GM12865 (cell line): ENCODE measurements at places on chromosomes 2 and 18.
A peak's percentile ranks its signal among the peaks of the same experiment; 100 is the strongest.

DNA sequence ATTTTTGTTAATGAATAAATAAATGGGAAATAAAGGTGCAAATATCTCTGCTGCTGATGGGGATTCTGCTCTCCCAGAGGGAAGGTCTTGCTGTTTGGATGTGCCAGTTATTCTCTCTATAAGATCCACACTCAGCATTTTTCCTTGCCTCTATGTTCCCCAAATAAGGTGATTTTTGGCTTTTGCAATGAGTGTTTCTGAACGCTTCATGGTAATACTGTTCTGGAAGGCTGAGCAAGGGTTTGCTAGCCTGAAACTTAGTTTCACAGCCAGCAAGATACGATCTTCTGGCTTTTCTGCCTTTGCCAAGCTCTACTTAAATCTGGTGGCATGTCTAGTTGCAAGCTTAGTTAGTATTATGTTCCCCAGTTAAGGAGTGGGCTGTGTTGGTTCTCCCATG is 114.6 kb downstream of the LPIN1 start:
- peak; percentile 64 for DNase-seq

DNA sequence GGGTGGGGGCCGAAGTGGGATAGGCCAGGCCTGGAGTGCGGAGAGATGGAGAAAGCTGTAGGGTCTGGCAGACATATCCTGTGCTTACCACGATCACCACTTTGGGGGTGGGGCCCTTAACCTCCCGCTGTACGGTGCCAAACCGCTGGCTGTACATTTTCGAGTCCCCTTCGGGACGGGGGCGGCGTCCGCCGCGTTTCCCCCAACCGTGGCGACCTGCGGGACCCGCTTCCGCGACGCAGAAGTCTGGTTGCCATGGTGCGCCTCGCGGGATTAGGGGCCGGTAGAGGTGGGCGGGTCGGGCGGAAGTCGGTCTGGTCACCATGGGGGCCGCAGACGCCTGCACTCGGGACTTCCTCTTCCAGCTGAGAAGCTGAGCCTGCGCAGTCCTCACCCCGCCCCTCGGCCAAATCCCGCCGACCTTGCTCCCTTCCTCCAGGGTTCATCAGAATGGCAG is at the start of gene CFAP53:
CFAP53 (minus strand) TSS at position 248 of the 457 bp plus-strand sequence; CDS start at position 157, 91 bp downstream.
- peak; percentile 95 for DNase-seq

- DNase-seq = no peak
These were observed 37.4 kb downstream of the EPAS1 start for GRCh38 chr2:46334389-46335271.

DNA sequence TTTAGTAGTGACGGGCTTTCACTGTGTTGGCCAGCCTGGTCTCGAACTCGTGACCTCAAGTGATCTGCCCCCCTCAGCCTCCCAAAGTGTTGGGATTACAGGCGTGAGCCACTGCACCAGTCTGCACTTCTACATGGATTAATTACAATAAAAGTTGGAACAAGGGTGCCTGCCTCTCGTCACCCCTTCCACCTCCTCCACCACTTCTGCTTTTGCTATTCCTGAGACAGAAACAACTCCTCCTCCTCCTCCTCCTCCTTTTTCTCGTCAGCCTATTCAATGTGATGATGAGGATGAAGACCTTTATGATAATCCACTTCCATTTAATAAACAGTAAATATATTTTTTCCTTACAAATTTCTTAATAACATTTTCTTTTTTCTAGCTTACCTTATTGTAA is 35.2 kb downstream of the SRBD1 start:
- no peak for DNase-seq

- DNase-seq = no peak
These were observed 85.0 kb downstream of the INHBB start for GRCh38 chr2:120430957-120431356.

GRCh38 chr2:1169291-1169949 is 218.8 kb downstream of the SNTG2 start:
- no peak for DNase-seq

GRCh38 chr2:142973160-142973821 is 95.8 kb downstream of the KYNU start:
- DNase-seq = no peak

GRCh38 chr2:171318463-171318934 is 115.3 kb downstream of the METTL8 start:
- DNase-seq = peak; percentile 66

- DNase-seq = no peak
These were observed 27.1 kb upstream of the TXNDC2 start for GRCh38 chr18:9858642-9859041.

DNA sequence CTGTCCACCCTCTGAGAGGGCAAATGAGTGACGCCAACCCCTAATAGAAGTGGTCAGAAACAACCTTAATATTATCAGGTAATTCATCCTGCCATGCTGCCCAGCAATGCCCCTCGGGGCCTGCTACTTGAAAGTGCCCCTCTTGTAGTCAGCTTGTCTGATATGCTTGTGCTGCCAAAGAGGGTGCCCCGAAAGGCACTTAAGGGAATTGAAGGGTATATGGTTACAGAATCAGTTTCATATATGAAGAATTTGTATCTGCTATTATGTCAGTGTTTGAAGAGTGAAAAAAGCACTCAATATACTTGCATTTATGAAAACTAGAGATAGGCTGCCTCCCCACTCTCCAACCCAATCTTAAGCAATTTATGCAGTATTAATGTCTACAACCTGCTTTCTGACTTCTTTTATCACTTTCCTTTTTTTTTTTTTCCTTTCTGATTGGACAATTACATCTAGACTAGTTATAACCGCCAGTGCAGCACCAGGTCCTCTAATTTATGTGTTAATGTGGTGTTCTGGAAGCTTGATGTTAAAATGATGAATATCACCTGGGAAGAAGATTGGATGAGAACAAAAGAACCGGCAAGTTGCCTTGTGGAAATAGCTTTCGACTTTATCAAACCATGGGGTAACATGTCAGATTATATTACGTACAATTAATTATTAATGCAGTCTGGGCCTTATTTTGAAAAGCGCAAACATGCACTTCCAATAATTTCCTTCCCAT is 646.9 kb upstream of the ACVR2A start:
- no peak for DNase-seq

- DNase-seq = no peak
These were observed 14.2 kb downstream of the ECEL1 start for GRCh38 chr2:232473467-232473890.

DNA sequence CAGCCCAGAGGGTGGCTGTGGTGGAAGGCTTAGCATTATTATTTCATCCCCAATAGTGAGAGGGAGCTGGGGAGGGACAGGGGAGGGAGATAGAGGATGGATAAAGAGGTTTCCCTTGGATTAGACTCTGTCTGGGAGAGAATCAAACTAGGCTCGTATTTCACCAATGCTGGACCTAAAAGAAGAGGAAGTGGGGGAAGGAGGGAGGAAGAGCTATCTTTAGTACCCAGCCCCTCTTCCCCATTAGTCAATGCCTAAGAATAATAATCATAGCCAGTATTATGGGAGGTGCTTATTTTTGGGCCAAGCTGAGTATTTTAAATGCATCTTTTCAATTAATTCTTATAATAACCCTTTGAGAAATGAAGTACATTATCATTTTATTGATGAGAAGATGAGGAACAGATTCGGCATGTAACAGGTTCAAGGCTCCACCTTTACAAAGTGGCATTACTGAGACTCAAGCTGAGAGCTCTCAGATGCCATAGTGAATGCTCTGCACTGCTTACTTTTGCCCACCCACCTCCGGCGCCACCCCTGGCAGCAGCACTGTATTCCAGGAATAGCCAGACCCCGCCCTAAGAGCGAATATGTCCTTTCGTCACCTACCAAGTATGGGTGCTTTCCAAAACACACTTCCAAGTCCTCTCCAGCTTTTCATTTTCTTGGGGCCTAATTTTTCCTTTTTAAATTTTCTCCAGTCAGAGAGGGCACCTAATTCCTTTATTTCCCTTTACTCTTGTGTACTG is 21.0 kb downstream of the PAX8 start:
- DNase-seq = no peak

GRCh38 chr2:96538487-96539214 is 2.1 kb downstream of the ARID5A start:
- peak; percentile 82 for DNase-seq

- peak; percentile 73 for DNase-seq
These were observed 103.4 kb upstream of the RASGRP3 start for GRCh38 chr2:33372940-33373553.

DNA sequence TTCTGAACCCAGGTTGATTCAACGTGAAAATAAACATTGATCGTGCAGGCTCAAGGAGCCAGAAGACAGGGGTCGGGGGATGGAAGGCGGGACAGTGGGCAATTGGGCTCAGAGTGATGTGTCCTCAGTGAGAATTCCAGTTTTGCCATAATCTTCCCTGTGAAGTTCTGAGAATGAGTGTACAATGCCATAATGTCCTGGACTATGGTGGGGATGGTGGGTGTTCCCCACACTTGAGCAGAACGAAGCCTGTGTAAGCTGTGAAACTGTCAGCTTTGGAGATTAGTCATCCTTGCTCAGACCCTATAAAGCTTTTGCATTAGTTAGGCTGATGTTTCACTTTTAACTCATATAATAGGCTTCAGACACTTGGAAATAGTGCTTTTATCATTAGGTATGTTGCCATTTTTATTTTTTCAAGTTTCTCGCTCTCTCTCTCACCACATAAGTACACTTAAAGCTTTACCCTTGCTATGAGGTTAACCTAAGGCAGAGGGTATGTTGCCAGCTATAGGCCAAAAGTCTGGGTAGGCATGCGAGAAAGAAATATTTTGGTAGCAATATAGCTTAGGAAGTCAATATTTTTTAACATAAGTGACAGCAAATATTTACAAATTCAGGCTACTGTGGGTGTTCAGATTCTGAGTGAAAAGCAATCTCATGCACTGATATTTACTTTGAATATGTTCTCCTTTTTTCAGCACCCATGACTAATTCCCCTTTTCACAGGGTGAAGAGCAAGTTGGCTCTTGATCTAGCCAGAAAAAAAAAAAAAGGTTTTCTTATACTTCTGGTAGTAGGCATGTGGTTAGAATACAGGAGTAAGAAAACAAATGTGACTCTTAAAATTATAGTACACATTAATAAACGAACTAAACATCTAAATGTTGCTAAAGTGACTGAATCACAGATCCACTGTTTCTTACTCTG is 47.2 kb downstream of the CDC42EP3 start:
- peak; percentile 88 for DNase-seq

DNA sequence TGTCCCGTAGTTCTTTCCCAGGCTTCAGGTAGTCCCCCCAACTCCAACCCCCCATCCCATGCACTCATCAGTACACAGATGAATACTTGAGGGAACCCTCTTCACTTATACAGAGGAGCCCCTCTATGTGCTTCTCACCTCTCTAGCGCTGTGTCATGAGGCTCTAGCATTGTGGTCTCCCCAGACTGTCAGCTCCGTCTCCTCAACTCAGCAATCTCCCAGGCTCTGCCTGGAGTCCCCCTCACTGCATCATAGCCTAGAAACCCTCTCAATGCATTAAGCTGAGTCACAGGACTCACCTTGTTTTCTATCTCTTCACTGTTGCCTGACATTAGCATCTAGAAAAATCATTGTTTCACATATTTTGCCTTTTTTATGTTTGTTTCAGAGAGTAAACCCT is 20.2 kb upstream of the PRKCE start:
- DNase-seq = no peak

GRCh38 chr2:36338827-36339145 is 16.8 kb upstream of the CRIM1 start:
- no peak for DNase-seq

- peak; percentile 63 for DNase-seq
These were observed 28.4 kb downstream of the OTX1 start for GRCh38 chr2:63078852-63079606.

- DNase-seq = no peak
These were observed 55.4 kb upstream of the RAPH1 start for GRCh38 chr2:203590496-203590895.

- DNase-seq = no peak
These were observed 98.9 kb upstream of the ATP8B1 start for GRCh38 chr18:57901825-57902589.

DNA sequence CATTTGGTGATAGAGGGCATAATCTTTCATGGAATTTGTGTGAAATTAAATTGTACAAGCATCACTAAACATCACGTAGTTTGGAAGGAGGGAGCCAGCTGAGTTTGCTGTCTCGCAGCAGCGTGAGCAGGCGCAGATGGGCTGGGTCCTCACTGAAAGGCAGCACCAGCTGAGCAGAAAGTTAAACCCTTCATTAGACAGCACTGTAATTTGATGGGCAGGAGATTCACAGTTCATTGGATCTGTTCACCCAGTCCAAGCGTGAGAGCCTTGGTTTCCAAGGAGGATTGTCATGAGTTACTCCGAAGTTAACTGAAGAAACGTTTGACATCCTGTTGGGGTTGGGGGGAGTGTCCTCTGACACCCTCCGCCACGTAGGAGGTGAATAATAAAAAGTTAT is 89.8 kb upstream of the NFATC1 start:
- DNase-seq = no peak

DNA sequence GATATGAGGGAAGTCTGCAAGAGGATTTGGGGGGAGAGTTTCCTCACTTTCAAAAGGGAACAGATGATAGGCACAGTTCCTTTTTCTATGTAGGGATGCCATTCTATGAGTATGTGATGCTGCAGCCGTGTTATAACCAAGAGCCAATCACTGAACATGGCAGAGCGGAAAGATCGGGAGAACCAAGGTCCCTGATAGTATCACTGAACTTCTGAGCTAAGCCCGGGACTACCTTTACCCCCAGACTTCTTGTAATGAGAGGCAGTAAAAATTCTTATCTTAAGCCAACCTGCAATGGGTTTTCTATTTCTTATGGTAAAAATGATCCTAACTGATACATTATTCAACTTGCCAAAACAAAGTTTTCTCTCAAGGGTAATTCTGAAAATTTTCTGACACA is 21.6 kb upstream of the SLC1A4 start:
- no peak for DNase-seq

- DNase-seq = peak; percentile 29
These were observed 70.8 kb downstream of the INPP4A start for GRCh38 chr2:98515250-98515991.
